ENCODE measurements at places on chromosomes 11 and 22.

DNA sequence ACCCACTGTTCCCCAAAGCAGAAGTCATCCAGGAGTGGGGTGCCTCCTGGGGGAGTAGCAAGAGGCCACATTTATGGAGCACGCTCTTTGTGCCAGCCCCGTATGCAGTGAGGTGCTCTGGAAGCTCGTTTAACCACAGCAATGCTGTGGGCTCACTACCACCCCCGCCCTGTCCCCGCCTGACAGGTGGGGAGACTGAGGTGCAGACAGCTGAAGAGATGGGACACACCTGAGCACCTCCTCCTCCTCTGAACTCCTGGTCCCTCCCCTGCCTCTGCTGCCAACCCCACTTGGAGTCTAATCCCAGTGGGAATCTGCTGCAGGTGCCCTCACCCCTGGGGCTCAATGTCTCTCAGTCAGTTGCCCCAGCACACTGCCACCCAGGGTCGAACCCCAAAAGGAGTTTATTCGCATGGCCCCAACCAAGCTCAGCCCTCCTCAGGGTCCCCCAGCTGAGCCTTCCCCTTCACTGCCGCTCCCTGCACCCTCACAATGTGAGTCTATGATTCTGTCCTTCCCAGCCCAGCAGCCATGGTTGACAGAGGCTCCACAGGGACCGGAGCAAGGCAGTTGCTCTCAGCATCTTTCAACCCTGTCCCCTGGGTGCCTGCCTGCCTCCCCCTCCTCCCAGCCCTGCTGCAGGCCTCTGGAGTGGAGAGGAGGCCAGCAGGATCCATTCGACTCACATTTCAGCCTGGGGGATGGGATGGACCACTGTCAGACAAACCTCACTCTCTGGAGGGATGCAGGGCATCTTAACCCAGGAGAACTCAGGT lies 13.3 kb upstream of the BCR start:
- no peak for DNase-seq

DNA sequence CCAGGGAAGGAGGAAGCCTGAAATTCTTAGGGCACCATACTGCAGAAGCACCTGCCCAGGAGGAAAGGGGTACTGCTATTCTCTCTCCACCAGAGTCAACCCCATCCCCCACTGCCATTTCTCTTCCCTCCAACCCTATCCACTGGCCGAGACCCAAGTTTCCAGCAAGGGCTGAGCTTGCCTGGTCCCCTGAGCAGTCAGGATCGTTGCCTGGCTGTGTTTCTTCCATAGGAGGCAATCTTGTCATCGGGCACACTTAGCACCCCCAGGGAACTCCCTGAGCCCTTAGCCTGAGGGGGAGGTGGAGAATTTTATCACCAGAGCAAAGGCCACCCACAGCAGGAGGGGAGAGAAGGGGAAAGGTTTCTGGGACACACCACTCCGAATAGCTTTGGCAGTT lies 115.8 kb upstream of the NECTIN1 start:
- no peak for DNase-seq

DNA sequence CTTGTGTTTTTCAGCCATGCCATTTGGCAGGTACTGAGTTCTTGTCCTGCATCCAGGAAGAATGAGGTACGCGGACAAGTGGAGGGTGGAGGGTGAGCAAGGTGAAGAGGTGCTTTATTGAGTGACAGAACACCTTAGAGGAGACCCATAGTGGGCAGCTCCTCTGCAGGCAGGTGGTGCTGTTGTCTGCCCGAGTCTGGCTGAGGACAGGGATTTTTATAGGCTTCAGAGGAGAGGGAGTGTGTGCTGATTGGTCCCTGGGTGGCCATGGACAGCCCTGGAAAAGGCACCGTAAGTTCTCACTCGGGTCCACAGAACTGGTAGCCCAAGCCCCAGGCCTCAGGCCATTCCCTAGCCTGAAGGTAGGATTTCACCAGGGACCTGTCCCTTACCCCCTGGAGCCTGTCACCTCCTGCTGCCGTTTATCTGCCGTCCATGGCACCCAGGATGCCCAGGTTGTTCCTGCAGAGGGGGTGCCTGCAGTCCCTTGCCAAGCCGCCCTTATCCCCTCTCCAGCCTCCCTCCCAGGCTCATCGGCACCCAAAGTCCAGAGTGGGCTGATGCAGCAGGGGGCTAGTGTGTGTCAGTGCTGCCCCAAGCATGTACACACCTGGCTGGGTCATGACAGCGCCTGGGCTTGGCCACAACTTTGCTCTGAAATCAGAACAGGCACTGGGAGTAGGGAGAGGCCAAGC lies 213.6 kb downstream of the LRRC4C start:
- no peak for DNase-seq

- peak; percentile 99 for DNase-seq
Measured at GRCh38 chr11:62573592-62574362, at the start of gene EEF1G. TSS of gene EEF1G (minus strand) at chr11:62573891. CDS start at chr11:62573842, 49 bp downstream.

GRCh38 chr22:44214764-44215163 lies 34.0 kb downstream of the PARVG start:
- DNase-seq: no peak

GRCh38 chr11:69380451-69380901 lies 86.5 kb downstream of the MYEOV start:
- DNase-seq: no peak

- peak; percentile 26 for DNase-seq
Measured at GRCh38 chr11:75867778-75868374, 52.9 kb downstream of the UVRAG start.

- no peak for DNase-seq
Measured at GRCh38 chr22:30167296-30167695, 79.3 kb downstream of the LIF start.

DNA sequence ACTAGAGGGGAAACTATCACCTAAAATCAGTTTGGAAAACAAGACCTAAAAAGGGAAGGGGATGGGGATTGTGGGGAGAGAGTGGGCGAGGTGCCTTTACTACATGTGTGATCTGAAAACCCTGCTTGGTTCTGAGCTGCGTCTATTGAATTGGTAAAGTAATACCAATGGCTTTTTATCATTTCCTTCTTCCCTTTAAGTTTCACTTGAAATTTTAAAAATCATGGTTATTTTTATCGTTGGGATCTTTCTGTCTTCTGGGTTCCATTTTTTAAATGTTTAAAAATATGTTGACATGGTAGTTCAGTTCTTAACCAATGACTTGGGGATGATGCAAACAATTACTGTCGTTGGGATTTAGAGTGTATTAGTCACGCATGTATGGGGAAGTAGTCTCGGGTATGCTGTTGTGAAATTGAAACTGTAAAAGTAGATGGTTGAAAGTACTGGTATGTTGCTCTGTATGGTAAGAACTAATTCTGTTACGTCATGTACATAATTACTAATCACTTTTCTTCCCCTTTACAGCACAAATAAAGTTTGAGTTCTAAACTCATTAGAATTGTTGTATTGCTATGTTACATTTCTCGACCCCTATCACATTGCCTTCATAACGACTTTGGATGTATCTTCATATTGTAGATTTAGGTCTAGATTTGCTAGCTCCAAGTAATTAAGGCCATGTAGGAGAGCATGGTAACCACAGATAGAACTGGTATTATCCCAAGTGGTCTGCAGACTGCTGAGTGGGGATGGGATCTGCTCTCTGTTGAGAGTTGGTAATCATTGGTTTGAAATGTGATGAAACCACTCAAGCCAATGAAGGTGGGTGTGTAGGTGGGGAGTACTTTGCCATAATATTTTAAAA lies 3.6 kb downstream of the NEAT1 start:
- no peak for DNase-seq

DNA sequence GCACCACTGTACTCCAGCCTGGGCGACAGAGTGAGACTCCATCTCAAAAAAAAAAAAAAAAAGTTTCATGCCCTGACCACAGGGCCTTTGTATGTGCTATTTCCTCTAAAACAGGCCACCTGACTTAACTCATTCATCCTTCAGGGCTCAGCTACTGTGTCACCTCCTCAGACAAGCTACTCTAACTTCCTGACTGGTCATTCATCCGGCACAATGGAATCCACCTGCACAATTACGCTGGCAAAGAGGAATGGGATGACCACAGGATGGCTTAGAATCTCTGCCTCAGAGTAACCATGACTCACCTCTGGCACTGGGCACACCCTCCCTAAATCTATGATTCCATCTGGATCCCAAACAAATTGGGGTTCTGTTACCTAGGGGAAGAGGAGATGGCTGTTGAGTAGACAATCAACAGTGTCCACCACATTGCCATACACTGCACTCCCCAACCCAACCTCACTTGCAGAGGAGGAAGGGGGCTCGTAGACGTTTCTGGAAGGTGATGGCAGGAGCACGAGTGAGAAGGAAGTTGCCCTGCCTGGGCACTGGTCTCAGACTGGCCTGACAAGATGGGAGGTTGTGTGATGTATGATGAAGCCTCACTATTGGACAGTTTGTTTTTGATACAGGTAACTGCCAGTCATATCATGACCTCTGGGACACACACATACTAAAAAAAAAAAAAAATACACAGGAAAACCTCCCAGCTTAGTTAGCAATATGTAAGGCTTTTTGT lies 22.8 kb upstream of the HMOX1 start:
- no peak for DNase-seq

DNA sequence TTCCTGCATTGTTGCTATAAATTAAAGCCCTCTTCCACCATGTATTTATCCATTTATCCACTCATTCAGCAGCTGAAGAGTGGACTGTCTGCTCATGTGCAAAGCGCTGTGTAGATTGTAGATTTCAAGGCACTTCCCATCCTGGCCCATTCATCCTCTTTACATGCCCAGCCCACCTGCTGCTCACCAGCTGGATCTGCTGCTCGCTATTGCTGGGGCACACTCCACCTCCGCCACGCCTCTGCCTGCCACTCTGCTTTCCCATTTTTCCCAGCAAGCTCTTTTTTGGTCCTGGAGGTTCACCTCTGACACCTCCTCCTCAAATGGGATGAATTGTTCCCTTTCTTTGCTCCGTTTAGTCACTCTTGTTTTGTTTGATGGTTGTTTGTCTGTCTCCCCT lies 48.3 kb downstream of the CEP164 start:
- no peak for DNase-seq

- DNase-seq: no peak
Measured at GRCh38 chr11:72373163-72373562, 61.2 kb downstream of the CLPB start.

DNA sequence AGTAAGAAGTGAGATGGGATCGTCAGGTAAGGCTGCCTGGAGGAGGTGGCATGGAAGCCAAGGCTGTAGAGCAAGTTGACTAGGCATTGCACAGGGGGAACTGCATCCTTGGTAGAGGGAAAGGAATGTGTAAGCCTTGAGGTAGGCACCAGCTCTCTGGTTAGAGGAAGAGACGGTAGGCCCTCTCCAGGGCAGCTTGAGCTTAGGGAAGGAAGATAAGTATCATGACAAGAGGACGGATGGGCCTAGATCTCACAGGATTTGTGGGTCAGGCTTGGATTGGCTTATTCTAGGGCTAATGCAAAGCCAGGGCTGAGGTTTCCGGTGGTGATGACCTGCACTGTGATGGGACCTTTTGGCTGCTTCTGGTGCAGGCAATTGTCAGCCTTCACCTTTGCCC lies 1035.8 kb downstream of the TBC1D22A start:
- no peak for DNase-seq

GRCh38 chr22:21726650-21727049 lies 8.9 kb downstream of the YPEL1 start:
- DNase-seq: no peak

GRCh38 chr11:72686639-72687220 lies 12.5 kb upstream of the PDE2A start:
- no peak for DNase-seq

GRCh38 chr11:36091256-36091811 lies 147.5 kb downstream of the LDLRAD3 start:
- no peak for DNase-seq

DNA sequence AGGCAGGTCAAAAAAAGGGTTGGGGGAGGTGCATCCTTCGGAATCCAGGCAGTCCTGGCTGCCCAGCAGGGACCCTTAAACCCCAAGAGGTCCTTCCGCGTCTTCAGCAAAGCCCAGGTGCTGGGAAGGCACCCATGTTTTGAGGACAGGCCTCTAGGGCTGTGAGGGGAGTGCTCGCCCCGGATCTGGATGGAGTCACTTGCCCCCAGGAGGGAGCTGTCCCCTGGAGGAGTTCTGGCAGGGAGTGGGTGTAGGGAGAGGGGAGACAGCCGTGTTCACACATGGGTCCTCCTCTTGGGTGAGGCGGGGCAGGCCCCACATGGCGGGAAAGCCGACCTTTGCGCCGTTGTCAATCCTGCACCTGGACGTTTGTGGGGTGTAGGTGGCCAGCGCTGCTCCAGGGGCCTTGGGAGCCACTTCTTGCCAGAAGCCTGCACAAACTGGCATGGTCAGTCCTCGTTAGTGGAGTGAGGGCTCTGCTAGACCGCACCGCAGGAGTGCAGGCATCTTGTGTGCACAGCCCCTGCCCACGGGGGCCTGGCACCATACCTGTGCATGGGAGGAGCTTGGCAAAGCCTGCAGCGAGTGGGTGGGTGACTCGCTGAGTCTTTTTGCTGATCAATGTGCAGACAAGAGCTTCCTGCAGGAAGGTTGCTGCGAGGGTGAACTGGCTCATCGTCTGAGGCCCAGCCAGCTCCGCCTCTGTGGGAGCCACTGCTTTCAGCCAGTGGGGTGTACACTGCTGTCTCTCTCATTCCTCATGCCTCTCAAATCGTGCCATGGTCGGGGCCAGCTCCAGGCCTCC lies 16.0 kb downstream of the PPIL2 start:
- DNase-seq: no peak

DNA sequence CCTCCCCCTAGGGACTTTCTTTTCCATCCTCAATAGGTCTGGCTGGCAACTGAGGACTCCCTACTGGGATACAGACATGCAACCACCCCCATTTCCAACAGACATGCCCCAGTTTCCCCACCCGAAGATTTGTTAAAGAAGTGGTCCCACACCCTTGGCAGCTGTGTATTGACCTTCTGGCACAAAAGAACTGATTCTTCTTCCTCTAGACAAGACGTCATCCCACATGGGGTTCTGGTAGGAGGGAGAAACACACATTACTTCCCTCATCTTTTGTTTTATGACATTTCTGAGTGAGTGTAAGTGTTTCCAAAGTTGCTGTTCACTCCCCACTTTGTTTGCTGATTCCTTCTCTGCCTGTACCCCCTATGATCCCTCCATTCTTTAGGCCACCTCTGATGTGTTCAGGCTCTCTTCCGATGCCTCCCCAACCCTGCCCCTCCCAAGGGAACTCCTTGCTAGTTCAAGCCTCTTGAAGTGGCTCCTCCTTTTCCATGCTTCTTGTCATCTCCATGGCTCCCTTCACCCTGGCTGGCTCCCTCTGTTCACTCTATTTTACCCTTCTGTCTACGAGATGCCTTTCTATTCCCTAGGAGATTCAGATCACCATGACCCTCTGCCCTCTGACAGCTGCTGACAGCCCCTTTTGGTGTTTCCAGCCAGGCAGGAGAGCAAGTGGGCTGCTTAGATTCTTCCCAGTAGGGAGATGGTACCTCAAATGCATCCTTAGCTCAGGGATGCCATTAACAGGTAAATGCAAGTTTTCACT lies 4.3 kb downstream of the KIRREL3 start:
- DNase-seq: no peak

DNA sequence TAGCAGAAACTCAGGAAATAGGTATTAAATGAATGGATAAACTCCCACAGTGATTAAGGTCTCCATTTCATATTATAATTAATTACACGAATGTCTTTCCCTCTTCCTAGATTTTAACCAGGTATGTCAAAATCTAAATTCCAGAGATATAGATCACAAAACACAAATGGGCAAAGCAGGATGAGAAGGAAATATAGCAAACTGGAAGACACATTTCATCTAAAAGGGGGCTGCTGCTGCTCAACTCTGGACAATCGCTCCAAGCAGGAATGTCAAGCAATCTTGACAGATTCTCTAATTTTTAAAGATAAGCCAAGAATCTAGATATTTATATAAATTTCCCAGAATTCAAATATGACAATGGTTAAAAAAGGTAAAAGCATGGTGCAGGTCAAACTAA lies 554.2 kb upstream of the CCDC90B start:
- DNase-seq: no peak

All from smooth muscle cell of the brain vasculature (primary cell).